Activated CD8-positive, alpha-beta memory T cell treated with anti-CD3 and anti-CD28 coated beads, Interleukin-2, amount 10 ng/mL, durations not matched to agents 7 days and 5 days (primary cell): ENCODE measurements at places on chromosomes 5 and 9. TPM values are rescaled to one million over a fixed set of nuclear protein-coding genes. Genes with fewer than 3 reads are reported as not detected.

SPTLC1 gene
- total RNA-seq = 61.8 TPM

DNA sequence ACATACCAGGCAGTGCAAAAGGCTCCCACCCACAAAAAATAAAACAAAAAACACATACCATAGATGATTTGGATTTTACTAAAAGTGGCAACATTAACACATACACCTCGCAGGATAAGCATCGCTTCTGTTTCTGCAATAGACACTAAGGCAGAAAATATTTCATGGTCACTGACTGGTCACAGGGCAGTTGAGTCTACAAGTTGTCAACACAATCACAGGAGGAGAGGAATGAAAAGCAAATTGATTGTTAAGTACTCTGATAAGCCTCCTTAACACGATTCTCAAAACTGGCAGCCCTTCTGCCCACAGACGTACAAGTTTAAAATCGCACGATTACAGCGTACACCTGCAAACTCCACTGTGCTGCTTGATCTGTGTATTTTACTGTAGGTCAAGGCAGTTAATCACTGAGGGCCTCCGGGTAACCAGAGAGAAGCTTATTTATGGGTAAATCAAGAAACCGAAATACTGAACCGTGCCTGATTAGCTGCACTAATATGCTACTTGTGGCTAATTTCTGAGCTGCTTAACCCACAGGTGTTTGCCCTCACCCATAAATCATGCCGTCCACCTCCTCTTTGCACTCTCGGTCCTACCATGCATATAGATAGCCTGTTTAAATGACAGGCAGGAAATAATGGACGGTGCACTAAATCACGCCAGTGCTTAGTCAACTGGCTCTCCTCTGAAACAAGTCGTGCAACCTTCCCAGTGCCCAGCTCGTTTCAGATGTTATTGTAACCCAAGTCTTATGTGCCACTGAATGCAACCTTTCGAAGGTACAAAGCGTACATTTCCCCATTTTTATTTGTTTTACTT is 659.4 kb upstream of the ADAMTS16 start:
- no peaks in the 10 kb centered on the region for H3K4me1 ChIP-seq
- no peaks in the 10 kb centered on the region for H3K36me3 ChIP-seq
- H3K27me3 ChIP-seq = no peaks in the 10 kb centered on the region
- no peak for DNase-seq
- no peak overlapping the region for H3K27ac ChIP-seq

DNA sequence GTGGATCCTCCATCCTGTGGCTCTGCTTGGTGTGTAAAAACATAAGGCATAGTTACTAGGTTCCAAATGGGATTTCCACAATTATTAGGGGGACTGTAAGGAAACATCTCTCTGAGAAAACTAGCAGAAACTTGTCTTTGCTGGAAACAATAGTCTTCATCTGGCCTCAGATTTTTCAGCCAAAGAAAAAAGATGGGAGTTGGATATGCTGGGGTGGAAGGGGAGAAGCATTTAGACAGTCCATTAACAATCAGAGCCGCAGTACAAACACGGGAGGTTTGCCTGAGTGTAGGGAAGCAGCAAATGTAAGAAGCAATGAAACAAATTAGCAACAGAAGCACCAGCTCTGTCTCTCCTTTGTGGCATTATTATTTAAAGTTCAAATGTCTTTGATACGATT is 402.7 kb upstream of the ZNF608 start:
- DNase-seq = no peak
- no peak overlapping the region for H3K4me3 ChIP-seq
- H3K4me1 ChIP-seq = no peaks in the 10 kb centered on the region
- no peaks in the 10 kb centered on the region for H3K27me3 ChIP-seq
- H3K27ac ChIP-seq = no peak overlapping the region

DNA sequence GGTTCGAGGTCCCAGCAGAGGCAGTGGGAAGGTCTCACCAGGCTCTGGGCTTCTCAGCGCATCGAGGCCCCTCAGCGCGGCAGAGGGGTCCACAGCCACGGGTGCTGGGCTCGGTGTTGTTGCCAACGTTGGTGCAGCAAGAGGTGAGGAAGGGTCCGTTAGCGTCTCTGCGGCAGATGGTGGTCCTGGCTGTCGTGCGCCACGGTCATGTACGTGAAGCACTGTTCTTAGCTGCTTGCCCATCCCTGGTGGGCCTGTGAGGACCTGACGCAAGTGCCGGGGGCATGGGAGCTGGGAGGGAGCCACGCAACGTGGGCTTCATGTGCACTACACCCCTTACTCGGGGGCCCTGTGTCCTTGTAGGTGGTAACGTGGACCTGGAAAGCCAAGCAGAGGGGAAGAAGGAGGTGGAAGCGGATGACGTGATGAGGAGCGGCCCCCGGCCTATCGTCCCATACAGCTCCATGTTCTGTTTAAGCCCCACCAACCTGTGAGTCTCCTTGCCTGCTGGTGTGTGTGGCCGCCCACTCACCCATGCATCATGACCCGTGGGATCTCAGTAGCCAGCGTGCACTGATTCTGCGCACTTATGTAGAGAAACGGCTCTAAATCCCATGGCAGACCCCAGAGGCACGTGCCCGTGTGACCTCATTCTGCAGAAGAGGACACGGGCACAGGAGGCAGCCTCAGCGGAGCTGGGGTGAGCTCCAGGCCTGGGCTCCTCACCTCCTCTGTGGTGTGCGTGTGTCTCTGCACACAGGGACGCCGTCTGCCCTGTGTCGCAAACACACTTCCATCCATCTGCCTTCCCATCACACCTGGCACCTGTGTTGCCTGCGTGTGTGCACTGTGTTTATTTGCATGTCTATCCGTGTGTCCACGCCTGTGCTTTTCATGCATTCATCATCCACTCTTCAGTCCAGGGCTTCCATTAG is 166.1 kb downstream of the CACNA1B start:
- DNase-seq = peak; percentile 31
- no peak overlapping the region for H3K4me3 ChIP-seq
- no peak overlapping the region for H3K27ac ChIP-seq

GRCh38 chr9:123724211-123724796 is 205.6 kb downstream of the DENND1A start:
- DNase-seq = no peak
- no peak overlapping the region for H3K27ac ChIP-seq
- H3K4me1 ChIP-seq = no peaks in the 10 kb centered on the region
- no peak overlapping the region for H3K4me3 ChIP-seq
- H3K36me3 ChIP-seq = peaks cover 23% of the 10 kb centered on the region

DNA sequence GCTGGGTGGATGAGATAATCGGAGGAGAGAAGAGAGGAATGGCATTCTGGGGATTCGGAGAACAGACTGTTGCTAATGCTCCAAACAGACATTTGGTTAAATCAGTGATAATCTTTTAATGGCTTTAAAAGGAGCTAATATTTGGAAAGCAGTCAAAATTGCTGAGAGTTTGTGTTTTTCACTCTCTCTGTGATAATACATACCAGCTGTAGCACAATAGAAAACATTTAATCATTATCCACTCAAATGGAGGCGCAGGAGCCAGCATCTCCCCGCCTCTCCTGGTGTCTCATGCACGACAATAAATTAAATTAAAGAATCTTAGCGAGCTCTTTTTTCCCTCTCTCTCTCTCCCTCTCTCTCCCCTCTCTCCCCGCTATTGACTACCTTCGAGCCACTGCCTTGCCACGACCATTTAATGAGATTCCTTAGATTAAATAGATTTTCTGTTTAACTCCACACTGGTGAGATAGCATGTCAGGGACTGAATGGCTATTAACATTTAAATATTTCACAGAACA is 268.6 kb upstream of the MVB12B start:
- no peaks in the 10 kb centered on the region for H3K36me3 ChIP-seq
- no peak for DNase-seq
- H3K4me1 ChIP-seq = no peaks in the 10 kb centered on the region
- H3K27me3 ChIP-seq = peaks cover 5% of the 10 kb centered on the region
